CD4-positive, alpha-beta T cell treated with Interleukin-6 at 100 ng/mL for 8 hours (primary cell): ENCODE measurements at places on chromosomes 2 and 18.

DNA sequence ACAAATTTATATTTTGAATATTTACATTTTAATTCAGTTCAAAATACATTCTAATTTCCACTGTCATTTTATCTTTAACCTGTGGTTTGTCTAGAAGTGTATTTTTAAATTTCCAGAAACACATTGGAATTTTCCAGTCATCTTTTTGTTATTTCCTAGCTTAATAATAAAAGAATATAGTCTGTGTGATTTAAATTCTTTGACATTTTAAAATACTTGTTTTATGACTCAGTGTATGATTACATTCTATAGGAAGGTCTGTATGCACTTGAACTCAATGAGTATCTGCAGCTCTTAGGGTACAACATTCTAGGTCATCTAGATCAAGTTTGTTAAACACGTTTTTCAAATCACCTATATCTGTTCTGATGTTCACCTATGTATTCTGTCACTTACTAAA is 88.3 kb upstream of the MBOAT2 start:
- no peak for DNase-seq

DNA sequence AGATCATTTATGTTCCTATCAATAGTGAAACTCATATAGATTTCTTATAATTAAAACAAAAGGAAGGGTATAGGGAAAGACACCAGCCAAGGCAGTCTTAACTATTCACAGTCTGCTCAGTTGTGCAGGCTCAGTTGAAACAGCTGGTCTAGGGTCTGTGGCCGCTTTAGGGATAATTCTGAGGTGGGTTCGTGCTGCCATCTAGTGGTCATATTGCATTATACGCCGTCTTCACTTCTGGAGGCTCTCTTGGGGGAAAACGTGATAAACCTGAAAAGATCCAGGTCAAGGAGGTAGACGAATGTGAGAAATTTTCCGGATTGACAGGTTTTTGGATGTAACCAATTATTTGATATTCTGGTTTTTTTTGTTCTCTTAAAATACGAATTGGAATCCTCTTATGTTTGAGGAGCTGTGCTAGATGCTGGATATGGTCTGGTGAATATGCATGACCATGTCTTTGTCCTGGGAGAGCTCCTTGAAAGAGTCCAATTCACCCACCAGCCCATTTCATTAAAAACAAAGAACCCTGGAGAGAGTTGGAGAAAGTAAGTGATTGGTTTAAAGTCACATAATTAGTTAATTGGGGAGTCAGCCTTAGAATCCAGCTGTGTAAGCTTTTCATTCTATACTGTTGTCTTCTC is 492.4 kb downstream of the PLCL1 start:
- peak; percentile 60 for DNase-seq

- no peak for DNase-seq
Observed at GRCh38 chr18:77329651-77330050, 80.0 kb downstream of the GALR1 start.

DNA sequence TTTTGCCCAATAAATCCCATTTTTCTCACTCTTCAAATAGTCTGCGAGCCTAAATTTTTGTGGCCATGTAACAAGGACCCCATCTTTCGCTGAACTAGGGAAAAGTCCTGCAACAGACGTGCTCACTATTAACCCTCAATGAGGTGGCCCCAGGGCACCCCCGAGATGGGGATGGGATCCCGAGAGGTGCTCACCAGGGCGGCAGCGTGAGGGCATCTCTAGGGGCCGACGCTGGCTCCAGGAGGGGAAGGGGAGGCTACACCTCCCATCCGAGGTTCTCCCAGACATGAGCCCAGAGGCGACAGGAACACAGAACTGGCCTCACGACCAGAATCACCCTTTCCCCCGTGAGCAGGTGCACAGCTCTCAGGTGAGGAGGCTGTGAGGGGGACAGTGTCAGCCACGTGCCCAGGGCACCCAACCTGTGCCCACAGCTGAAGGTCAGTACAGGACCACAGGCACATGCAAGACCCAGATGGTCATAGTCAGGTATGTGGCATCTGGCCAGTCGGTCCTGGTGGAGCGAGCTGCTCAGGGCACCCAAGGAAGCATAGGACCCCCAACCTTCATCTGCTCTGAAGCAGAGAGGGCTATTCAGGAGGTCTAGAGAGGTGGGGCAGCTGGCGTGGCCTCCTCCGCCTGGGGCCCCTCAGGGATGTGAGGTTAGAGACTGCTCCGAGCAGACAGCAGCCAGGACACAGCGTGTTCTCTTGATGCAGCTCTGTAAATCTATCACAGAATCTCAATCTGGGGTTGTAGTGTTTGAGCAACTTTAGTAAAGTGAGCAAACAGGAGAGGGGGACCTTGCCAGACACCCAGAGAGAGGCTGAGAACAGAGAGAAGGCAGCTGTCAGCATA is 62.8 kb downstream of the PXDN start:
- DNase-seq, result no peak

DNA sequence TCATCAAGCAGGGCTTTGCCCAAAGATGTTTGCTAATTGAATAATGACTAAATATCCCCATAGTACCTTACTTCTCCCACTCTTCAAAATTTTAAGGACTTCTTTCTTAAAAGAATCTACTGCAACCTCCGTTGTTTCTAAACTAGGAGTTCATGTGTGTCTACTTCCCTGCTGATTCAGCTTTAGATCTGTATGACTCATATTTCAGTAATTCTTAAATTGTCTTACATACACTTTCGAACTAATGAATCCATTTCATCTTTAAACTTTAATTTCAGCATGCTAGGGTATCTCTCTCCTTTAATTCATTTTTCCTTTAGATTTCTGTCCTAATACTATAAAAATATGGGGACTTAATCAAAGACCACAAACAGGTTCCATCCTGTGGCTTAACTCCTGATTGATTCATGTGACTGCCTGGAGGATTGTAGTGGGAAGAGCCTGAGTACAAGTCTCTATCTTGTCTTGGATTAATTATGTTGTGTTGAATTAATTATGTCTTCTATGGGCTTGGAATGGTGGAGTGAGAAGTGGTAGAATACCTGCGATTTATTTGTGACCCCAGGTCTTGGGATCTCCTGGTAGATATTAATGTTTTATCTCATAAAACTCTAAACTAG is 24.9 kb upstream of the COL5A2 start:
- DNase-seq, result no peak

GRCh38 chr2:128134573-128134972 is 43.6 kb downstream of the UGGT1 start:
- DNase-seq, result no peak

GRCh38 chr2:69773206-69773605 is 31.3 kb downstream of the ANXA4 start:
- no peak for DNase-seq

DNA sequence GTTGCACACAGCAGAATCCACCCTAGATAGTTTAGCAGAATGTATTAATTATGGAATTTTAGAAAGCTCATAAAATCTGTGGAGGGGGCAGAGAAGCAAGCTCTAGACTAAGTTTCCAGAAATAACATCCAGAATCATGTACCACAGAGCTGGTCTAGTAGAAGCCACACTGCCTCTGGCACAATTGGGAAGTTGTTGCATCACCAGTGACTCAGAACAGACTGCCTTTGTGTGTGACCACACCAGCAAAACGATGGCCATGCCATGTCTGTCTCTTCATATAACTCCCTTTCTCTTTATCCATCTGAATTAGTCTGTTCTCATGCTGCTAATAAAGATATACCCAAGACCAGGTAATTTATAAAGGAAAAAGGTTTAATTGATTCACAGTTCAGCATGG is 158.9 kb downstream of the CCDC148 start:
- DNase-seq, result no peak

GRCh38 chr2:71971493-71971892 is 176.2 kb downstream of the CYP26B1 start:
- no peak for DNase-seq

GRCh38 chr18:211582-211981 is 53.2 kb downstream of the USP14 start:
- DNase-seq, result no peak

DNA sequence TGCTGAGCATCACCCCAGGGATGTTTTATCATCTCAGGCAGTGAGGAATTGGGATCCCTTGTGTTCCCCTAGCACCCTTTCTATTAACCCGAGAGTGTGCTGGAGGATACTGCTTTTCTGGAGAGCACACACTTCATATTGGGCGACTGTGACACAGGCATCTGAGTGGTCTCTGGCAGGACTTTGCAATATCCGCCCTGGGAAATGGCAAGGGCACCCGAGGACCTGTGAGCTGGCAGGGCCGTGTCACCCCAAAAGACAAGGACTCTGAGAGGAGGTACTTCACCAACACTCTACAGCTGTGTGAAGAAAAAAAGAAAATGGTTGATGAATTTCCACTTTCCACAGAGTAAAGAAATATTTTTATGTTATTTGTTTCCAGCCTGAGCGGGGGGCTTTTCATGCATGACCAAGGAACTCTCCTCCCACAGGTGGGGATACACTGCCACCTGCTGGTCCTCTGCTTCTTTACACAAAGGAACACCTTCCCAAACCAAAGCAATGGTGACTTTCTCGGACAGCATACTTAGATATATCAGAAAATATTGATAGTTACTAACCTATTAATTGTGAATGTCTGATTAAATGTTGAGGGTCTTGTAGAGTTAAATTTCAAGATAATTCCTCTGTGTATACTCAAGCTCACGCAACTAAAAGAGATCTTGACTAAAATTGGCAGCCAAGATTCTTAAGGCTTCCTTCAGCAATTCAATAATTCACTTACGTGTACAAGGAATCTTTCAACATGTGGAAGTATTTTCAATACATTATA is 45.9 kb upstream of the REG3G start:
- no peak for DNase-seq

DNA sequence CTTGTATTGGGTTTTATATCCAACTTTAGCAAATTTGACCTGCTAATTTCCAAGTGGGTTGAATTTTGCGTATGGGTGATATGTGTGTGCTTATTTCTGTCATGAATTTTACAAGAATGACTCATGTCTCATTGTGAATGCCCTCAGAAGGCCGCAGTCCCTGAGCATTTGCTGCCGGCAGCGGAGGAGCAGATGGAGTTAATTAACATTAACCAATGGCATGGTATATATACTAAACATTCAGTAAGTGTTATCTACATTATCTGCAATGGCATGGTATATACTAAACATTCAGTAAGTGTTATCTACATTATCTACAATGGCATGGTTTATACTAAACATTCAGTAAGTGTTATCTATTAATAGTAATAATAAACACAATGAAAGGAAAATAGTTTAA is 90.1 kb downstream of the DOK6 start:
- DNase-seq, result no peak

DNA sequence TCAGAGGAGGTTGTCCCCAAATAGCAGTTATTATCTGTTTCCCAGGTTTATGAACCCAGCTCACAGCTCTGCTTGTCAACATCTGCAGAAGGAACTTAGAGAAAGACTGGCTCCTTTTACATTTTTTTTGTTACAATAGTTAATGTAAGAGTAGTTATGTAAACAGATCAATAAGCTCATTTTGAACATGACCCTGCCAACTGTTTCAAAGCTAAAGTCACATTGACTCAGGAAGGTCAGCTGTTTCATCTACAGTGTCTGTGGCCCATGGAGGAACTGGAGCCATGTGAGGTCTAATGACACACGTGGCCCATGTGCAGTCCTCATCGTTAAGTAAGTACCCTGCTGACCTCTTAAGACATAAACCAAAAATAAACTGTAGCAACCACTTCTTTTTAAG is 97.1 kb downstream of the SH3RF3 start:
- no peak for DNase-seq

DNA sequence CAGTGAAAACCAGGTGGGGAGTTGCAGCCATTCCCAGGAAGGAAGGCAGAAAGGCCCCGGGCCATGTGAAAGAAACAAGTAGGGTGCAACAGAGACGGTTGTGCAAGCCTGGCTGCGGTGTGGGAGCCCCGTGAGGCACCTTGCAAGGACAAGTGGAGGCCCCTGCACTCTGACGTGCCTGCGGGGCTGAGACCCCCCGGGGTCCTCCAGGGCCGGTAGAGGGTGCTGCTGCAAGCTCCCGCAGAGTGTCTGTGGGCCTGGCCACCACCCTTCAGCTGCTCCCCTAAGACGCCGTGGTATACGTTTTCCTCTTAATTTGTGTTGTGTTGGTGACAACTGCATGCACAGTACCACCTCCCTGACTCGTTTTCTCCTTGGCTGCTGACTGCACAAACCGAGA is 27.4 kb upstream of the MC5R start:
- DNase-seq, result no peak

GRCh38 chr18:77132369-77133050 is at the start of gene MBP:
Gene MBP (minus strand): TSS chr18:77132783. CDS start chr18:77105261, 27,522 bp downstream.
- peak; percentile 74 for DNase-seq

GRCh38 chr2:239192456-239192855 is 208.4 kb downstream of the HDAC4 start:
- DNase-seq, result no peak

- no peak for DNase-seq
Observed at GRCh38 chr2:47083886-47084687, 71.0 kb downstream of the STPG4 start.

GRCh38 chr2:33577084-33577483 is 22.0 kb downstream of the FAM98A start:
- no peak for DNase-seq

GRCh38 chr2:112004253-112004645 is 50.8 kb upstream of the TMEM87B start:
- no peak for DNase-seq

DNA sequence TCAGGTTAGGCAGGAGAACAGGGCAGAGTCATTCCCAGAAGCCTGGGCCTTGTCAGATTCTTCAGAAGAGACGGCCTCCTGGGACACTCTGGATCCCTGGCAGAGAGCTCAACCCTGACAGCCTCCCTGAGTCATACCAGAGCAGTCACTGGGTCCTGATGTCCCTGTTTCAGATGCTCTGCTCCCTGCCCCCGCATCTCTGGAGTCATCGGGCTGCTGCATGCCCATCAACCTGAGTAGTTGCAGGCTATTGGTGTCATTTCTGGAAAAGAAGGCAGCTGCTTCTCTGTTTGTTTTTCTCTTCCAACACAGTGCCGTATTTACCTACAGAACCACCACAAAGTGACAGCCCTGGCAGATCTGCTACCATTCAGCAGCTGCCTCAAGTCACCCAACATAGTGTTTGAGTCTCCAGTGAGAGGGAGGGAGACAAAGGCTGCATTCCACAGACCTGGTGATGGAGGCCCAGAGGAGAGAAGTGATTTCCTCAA is 145.1 kb downstream of the B3GNT2 start:
- no peak for DNase-seq

DNA sequence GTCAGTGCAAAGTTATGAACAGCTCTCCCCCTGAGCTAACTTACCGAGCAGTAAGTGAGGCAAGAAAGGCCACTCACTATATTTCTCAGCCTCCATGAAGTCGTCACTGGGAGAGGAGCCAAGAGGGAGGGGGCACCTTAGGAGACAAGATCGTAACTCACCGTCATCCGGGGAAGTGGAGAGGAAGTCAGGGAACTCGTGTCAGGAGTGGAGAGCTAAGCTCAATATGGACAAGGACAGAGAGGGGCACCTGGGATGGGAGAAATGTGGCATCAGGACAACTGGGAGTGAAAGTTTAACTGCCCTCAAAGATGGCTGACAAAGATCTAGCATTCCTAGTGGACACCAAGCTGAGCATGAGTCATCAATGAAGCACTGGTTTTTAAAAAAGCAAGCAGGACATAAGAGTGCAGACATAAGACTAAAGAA is 37.1 kb downstream of the BCL11A start:
- no peak for DNase-seq

GRCh38 chr2:122980671-122981070 is 1044.4 kb upstream of the CNTNAP5 start:
- DNase-seq, result no peak

- DNase-seq, result no peak
Observed at GRCh38 chr2:85156153-85156552, 23.0 kb downstream of the TCF7L1 start.
